Stimulated activated CD4-positive, alpha-beta T cell treated with anti-CD3 and anti-CD28 coated beads, Interleukin-4, amount 100 ng/mL, for 24 hours (primary cell): ENCODE measurements at places on chromosomes 16 and 17.

GRCh38 chr17:79699386-79700036 is 31.2 kb upstream of the ENPP7 start:
- DNase-seq = no peak

DNA sequence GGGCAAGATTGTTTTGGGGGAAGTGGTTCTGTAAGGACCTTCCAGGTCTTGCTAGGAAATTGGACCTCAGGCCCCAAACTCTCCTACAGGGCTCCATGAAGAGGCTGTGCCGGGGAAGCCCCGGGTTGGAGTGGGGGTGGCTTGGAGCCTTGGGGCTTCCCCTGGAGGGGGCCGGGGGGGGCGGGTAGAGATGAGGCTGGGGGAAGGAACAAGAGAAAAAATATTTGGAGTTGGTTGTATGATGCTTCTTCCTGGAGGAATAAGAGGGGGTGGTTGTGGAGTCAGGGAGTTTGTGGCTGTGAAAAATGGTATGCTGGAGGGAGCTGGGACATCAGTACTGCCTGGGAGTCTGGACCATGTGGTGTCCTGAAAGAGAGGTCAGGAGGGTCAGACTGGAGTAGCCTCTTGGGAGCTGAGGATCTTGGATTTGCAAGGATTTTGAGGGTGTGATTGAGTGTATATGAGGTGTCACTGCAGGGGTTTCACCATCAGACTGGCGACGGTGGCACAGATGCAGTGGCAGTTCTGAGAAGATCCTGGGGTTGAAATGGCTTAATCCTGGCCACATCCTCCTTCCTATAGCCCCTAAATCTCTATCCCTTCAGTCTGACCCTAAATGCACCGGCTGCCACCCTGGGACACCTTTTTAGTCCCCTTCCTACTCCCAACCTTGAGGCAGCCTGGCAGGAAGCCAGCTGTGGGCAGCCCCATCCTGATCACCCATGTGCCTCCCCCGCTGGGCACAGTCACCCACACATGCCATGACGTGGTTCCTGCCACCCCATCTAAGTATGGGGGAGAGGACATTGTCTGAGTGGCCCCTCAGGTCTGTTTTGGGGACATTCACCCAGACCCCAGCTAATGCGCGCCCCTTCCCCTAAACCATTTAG is 10.9 kb downstream of the RARA start:
- peak; percentile 71 for DNase-seq

GRCh38 chr17:44837196-44837595 is 7.1 kb upstream of the GJC1 start:
- no peak for DNase-seq

- DNase-seq = peak; percentile 64
Measured at GRCh38 chr17:2087597-2088211, 32.8 kb downstream of the HIC1 start.

GRCh38 chr17:77848257-77848656 is 110.2 kb upstream of the TNRC6C start:
- no peak for DNase-seq

- no peak for DNase-seq
Measured at GRCh38 chr17:9922012-9922848, 17.2 kb upstream of the RCVRN start.

- no peak for DNase-seq
Measured at GRCh38 chr16:13390093-13390985, 488.9 kb downstream of the SHISA9 start.

GRCh38 chr17:81846743-81847689 is 12.2 kb upstream of the PPP1R27 start:
- DNase-seq = no peak

DNA sequence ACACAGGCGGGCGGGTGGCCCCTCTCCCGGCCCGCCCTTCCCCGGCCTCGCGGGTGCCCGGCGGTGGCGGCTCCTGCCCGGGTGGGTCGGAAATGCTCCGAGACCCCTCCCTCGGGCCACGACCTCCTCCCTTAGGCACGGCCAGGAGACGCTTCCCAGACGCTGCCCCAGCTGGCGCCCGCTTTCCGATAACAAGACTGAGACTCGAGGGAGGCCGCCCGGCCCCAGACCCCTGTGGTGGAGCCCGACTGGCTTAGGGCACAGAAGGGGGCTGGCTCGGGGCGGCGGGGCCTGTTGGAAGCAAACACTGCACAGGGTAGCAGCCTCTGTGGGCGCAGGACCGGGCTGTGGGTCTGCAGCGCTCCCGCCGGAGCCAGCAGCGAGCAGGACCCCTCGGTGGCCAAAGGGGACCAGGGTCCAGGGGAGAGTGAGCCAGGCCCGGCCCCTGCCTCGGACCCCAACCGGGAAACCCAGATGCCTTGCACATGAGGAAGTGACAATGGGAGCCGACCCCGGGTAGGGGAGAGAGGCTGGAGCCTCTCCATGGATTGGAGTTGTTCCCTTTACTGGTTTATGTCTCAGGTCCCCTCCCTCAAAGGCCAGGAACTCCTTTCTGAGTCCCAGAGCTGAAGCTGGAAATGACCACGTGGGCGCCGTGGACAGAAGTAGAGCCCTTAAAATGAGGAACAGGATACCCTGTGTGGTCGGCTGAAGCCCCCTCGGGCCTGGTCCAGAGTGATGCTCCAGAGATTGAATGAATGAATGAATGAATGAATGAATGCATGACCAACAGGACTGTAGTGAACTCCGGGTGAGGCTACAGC is 19.8 kb upstream of the ADCY7 start:
- DNase-seq = no peak

GRCh38 chr17:40538019-40538935 is 27.0 kb downstream of the CCR7 start:
- DNase-seq = no peak

GRCh38 chr17:36535669-36536081 is 888 bp downstream of the PIGW start:
- DNase-seq = no peak

GRCh38 chr17:63703029-63703428 is 3.1 kb upstream of the LIMD2 start:
- no peak for DNase-seq

DNA sequence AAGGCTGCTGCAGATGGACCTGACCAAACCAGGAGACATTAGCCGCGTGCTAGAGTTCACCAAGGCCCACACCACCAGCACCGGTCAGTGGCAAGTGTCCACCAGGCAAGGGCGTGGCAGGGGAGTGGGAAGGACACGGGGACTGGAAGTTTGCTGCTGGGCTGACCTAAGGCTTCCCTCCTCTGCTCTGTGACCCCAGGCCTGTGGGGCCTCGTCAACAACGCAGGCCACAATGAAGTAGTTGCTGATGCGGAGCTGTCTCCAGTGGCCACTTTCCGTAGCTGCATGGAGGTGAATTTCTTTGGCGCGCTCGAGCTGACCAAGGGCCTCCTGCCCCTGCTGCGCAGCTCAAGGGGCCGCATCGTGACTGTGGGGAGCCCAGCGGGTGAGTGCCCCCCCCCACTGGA is 4.8 kb downstream of the HSD11B2 start:
- DNase-seq = no peak

- no peak for DNase-seq
Measured at GRCh38 chr16:521381-522210, 5.9 kb upstream of the CAPN15 start.

DNA sequence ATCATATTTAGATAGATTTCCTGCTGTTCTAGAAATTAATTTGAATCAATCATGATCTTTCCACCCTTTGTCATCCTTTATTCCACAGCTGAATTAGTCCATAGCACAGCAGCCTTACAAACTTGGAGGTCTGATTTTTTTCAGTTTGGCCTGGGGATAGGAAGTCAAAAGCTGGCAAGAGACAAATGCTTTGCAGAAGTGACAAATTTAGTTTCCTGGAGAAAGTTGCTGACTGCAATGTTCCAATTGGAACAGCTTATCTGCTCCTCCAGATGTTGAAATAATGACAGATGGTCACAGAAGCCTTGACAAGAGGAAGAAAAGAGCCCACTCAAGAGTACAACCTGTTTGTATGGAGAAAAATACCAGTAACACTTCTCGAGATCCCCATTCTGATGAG is 1276.1 kb upstream of the CDH8 start:
- DNase-seq = no peak

- no peak for DNase-seq
Measured at GRCh38 chr16:22838681-22839080, 24.7 kb downstream of the HS3ST2 start.

- DNase-seq = no peak
Measured at GRCh38 chr16:52758473-52758855, 211.5 kb upstream of the TOX3 start.

- peak; percentile 15 for DNase-seq
Measured at GRCh38 chr16:14309906-14310305, 238.8 kb downstream of the MRTFB start.
